Diencephalon (tissue), 1 donor: ENCODE measurements at places on chromosomes 2 and 18. TPM values are rescaled to one million over a fixed set of nuclear protein-coding genes. Genes with fewer than 3 reads are reported as not detected.

Gene CNDP1
- 0.23 TPM for total RNA-seq

Gene UGT1A3
- not detected for total RNA-seq

Gene TEKT4
- total RNA-seq: 2.5 TPM

Gene LIPG
- 6.9 TPM for total RNA-seq

Gene NT5C1B
- not detected for total RNA-seq

Gene AGXT
- not detected for total RNA-seq

Gene QPCT
- 41.8 TPM for total RNA-seq

Gene UGT1A4
- total RNA-seq: not detected

Gene COL4A3
- total RNA-seq: 1.8 TPM

Gene RFTN2
- total RNA-seq: 52.6 TPM

Gene RABL2A
- 15.7 TPM for total RNA-seq

Gene SS18
- total RNA-seq: 61.1 TPM

Gene SPP2
- not detected for total RNA-seq

Gene LGALSL
- 48.9 TPM for total RNA-seq

Gene C1GALT1C1L
- total RNA-seq: 0.92 TPM

Gene TTN
- 2.3 TPM for total RNA-seq

Gene GALNT3
- total RNA-seq: 4.6 TPM

Gene INPP5D
- total RNA-seq: 6.5 TPM

Gene CCDC121
- total RNA-seq: 6.7 TPM

Gene TCF4
- total RNA-seq: 285 TPM

Gene GPR35
- total RNA-seq: 0.46 TPM

Gene GPR155
- total RNA-seq: 26.8 TPM

Gene OSR1
- 2.5 TPM for total RNA-seq

Gene LYPD6B
- total RNA-seq: 5.8 TPM

Gene VIT
- 0.23 TPM for total RNA-seq

Gene ANKRD62
- total RNA-seq: 0.23 TPM

Gene KCNE4
- total RNA-seq: 2.5 TPM

Gene ACMSD
- total RNA-seq: not detected

Gene PRKCE
- 52.1 TPM for total RNA-seq

Gene RESP18
- total RNA-seq: 1.8 TPM

Gene DSG1
- total RNA-seq: 0.23 TPM

Gene ABCB6
- 30.0 TPM for total RNA-seq

Gene UGT1A8
- total RNA-seq: not detected

Gene ZSCAN30
- 22.8 TPM for total RNA-seq

Gene ZNF396
- total RNA-seq: 5.8 TPM

Gene CYTIP
- 0.92 TPM for total RNA-seq

Gene SRD5A2
- 0.23 TPM for total RNA-seq

Gene UGT1A5
- total RNA-seq: not detected

Gene AMER3
- total RNA-seq: 33.7 TPM

Gene ITSN2
- total RNA-seq: 31.6 TPM

Gene ALLC
- not detected for total RNA-seq

Gene RASGRP3
- 14.1 TPM for total RNA-seq

Gene PDE6D
- total RNA-seq: 43.8 TPM

Gene SNED1
- total RNA-seq: 6.5 TPM

Gene POTEC
- total RNA-seq: 0.46 TPM

Gene VWA3B
- 2.8 TPM for total RNA-seq

Gene ALPI
- total RNA-seq: not detected

Gene OTOF
- 4.6 TPM for total RNA-seq

Gene LYG2
- not detected for total RNA-seq

Gene GPAT2
- 2.3 TPM for total RNA-seq

Gene DOK1
- 5.3 TPM for total RNA-seq

Gene THUMPD2
- 13.4 TPM for total RNA-seq

Gene LDLRAD4
- total RNA-seq: 83.5 TPM

Gene LRP2
- total RNA-seq: 11.5 TPM

Gene ST6GAL2
- total RNA-seq: 170 TPM

Gene RBM45
- total RNA-seq: 20.5 TPM

Gene PCARE
- 0.23 TPM for total RNA-seq
